ENCODE measurements at places on chromosomes 4 and X.

DNA sequence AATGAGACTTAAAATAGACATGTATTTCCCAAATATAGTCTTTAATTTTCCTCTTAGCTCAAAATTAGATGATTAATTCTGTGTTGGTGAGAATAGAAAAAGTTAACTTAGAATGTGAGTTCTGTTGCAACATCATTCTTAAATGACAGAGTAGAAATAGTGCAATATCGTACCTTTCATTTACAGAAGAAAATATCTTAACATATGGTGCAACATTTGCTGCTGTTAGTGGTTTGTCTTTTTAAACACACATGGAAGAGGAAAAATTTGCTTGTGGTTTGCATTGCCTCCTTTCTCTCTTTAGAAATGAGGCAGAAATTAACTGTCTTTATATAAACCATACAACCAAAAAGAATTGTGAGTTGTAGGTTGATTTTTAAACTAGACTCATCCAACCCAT is 39.3 kb upstream of the FHDC1 start:
- no peak for DNase-seq

DNA sequence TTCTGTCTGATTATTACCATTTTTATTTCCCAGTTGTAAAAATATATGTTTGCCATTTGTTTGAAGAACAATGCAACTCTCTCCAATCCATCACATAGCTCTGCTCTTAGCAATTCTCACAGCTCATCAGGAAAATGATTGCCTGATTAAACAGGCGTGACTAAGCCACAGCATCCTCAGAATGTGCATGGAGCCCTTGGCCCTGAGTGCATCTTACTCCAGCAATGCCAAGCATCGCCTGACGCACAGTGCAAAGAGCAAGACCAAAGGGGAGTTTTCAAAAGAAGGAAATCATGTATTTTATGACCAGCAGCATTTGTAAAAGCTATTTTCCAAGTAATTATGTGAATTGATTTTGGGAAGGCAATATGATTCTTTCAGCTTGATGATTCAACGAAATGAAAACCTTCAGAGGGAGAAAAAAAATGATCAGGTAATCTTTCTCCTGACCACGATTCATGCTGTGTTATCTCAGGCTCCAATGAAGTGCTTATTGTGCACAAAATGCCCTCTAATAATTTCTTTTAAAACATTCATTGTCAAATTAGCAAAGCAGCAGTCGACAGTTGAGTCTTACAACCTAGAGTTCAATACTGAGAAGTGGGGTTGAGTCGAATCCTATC is 138.0 kb upstream of the FAM9B start:
- DNase-seq = no peak

DNA sequence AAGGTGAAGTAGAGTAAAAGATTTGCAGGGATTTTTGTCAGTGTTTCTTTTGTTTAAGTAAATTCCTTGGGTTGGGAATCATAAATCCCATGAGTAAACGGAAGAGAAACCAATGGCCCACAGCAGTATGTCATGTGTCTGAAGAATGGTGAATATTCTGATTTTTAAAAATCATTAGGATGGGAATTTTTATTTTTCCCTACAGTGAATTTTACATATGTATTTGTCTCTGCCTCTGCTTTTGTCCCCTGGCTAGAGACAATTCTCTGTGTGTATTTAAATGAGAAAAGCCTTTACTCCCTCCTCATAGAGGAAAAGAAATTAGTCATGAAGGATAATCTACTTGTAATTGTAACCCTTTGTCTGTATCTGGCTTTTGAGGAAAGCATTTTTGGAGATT is 152.1 kb downstream of the THOC2 start:
- no peak for DNase-seq

DNA sequence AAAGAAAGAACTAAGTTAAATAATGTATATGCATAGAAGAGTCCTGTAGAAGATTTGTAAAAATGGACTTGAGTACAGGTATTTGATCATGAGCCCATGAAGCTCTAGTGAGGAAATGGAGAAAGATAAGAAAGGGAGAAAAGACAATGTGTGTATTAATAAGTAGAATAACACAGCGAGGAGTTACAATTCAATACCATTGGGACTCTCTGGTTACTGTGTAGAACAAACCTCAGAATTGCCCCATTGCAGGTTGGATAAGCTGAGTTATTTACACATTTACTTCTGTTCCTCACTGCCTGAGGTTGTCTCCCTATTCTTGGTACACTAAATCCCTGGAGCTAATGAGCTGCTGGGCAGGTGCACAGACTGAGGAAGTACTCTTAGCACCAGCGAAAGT is 33.3 kb downstream of the BANK1 start:
- DNase-seq = no peak

GRCh38 chr4:110615353-110616237 is 7.3 kb downstream of the PITX2 start:
- no peak for DNase-seq

- DNase-seq = no peak
These were observed 248.6 kb upstream of the ETNPPL start for GRCh38 chr4:109011241-109012026.

GRCh38 chr4:154506253-154506652 is 14.7 kb upstream of the DCHS2 start:
- DNase-seq = no peak

- no peak for DNase-seq
These were observed 148.6 kb upstream of the LEF1 start for GRCh38 chr4:108317377-108317776.

DNA sequence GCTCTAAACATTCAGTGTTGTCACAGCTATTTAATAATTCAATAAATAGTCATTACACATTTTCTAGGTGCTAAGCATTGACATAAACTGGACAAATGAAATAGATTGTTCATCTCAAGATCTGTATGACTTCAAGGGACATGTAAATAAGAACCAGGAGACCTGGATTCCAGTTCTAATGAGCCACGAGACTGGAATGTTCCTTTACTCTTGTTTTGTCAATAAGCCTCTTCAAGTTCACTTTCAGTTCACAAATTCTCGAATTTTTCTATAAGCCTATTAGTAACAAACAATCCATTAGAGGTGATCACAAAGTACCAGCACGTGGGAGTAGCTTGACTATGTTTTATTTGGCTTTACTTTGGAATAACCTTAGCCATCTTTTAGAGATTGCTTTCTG is 514.0 kb upstream of the SMIM31 start:
- no peak for DNase-seq

DNA sequence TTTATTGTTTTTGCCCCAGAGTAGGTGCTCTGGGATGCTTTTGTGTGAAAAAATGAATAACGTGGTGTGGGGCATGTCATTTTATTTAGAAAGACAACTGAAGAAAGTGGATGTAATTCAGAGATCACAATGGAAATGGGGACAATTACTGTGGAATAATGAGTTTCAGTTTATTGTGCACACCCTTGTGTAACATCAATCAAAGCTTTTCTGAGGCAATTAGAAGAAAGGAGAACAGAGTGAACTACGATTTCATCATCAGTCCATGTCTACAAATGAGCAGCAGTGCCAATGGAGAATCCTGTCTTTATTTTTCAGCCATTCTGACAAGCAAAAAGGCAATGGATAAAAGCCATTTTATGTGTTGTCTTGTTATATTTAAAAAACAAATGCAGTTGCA is 339.2 kb downstream of the TMA16 start:
- no peak for DNase-seq

- DNase-seq = no peak
These were observed 121.2 kb upstream of the TET2 start for GRCh38 chr4:105025263-105026017.

- no peak for DNase-seq
These were observed 153.9 kb downstream of the UNC5C start for GRCh38 chr4:95394752-95395306.

GRCh38 chrX:153627675-153628111 is 19.3 kb upstream of the DUSP9 start:
- no peak for DNase-seq

DNA sequence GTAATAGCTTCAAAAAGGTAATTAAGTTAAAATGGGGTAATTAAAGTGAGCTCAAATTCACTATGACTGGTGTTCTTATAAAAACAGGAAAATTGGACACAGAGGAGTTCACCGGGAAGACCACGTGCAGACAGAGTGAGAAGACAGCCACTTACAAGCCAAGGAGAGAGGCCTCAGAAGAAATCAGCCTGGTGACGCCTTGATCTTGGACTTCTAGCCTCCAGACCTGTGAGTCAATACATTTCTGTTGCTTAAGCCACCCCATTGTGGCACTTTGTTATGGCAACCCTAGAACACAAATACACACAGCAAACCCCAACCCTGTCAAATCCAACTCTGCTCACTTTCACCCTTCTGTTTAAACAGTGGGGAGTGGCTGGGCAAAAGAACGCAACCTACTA is 4.1 kb upstream of the CD38 start:
- DNase-seq = no peak

GRCh38 chr4:25098964-25099891 is 61.0 kb downstream of the SEPSECS start:
- DNase-seq = no peak

DNA sequence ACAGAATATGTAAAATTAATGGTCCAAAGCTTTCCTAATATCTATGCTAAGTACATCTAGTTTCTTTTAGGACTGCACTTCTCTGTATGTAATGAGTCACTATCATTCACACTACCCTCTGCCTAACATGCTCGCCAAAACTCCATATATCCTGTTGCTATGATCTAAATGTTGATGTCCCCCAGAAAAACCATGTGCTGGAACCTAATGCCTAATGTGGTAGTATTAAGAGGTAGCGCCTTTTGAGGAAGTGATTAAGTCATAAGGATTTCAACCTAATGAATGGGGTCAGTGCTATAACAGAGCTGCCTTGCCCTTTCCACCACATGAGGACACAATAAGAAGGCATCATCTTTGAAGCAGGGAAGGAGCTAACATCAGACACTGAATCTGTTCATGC is 34.9 kb upstream of the NFKB1 start:
- DNase-seq = no peak

GRCh38 chr4:82562564-82562854 is 721 bp upstream of the TMEM150C start:
- DNase-seq = no peak

DNA sequence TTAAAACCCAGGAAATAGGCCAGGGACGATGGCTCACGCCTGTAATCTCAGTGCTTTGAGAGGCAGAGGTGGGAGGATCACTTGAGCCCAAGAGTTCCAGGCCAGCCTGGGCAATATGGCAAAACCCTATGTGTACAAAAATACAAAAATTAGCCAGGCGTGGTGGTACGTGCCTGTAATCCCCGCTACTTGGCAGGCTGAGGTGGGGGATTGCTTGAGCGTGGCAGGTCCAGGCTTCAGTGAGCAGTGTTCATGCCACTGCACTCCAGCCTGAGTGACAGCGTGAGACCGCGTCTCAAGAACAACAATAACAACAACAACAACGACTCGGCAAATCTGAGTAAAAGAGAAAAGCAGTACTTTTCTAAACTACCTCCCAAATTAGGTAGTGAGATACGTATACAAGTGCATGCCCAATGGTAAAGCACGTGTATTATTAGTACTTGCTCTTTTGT is 13.0 kb upstream of the NDUFC1 start:
- no peak for DNase-seq

GRCh38 chr4:139630991-139631390 is 34.6 kb upstream of the MGST2 start:
- DNase-seq = no peak

GRCh38 chrX:30530606-30531005 is 47.0 kb downstream of the TASL start:
- no peak for DNase-seq

GRCh38 chrX:40445691-40446090 is 135.1 kb upstream of the ATP6AP2 start:
- DNase-seq = no peak

DNA sequence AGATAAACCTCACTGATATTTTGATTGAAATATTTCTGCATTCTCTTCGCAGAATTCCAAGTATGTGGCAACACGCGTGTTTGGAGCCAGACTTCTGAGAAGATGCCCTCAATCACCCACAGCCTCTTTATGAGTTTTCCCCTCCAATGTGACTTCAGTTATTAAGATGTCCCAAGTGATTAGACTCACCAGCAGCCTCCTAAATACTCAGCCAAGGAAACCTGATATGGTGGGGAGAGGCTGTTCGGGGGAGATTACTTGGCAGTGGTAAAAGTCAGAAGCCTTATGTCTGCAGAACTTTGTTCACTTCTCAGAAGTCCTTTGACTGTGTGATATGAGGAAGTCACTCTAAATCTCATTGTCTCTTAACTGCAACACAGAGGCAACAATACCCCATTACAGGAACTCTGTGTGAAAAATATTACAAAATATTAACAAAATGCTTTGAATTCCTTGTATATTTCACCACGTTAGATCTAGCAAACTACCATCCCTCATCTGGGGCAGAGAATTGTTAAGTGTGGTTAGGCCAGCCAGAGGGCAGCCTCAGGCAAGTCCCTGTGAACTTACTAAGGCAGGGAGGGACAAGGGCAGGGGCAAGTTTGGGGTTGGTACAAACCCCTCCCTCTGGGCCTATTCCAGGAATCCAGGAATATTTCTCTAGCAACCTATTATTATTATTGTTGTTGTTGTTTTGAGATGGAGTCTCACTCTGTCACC is 151.4 kb upstream of the USP9X start:
- no peak for DNase-seq

DNA sequence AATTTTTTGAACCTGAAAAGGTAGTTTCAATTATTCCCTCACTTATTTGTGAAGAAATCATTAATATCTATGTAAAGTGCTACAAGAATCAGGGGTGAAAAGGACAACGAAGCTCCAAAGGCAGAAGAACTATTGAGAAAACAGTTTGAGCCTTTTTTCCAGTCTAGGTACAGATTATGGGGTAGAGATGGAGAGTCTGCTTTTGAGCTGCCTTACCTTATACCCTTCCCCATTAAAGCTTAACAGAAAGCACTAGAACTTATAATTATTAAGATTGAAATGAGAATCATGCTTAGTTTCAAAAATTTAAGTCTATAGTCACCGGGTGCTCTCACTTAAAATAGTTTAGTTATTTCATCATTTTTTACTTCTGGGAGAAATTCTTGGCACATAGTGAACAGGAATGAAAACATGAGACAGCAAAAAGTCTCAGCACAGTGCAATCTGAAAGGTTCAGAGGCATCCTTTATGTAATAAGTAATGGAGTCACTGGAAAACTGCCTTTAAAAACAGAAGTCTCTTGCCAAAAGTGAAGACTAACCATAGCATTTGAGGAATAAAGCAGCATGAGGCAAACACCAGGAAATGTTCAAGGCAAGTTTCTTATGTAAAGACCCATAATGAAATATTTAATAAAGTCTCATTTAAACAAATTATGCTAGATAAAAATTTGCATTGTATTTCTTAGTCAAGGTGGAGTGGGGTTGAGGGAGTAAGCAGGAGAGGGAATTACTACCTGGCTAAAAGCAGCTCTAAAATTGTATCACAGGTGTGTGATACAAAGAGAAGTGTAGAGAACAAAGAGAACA is 5.1 kb upstream of the DCLK2 start:
- DNase-seq = no peak

DNA sequence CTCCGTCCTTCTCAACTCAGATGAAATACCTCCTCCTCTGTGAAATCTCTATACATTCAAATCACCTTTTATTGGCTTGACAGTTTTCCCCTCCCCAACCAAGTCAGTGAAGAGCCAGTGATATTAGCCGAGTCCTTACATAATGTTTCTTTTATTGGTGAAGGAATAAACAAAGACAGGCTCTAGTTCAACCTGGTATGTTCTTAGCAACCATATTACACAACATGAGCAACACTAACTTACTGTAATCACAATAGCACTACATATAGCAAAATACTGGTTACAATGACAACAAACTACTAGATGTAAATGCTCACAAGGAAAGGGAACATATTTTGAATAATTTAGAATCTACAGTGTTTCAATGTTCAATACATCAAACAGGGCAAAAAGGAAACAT is 19.9 kb downstream of the DHX15 start:
- no peak for DNase-seq

GRCh38 chrX:103878466-103879122 is 46.5 kb upstream of the RAB9B start:
- no peak for DNase-seq

GRCh38 chr4:185117300-185117934 is 25.6 kb upstream of the SLC25A4 start:
- DNase-seq = no peak

Data from activated CD4-positive, alpha-beta T cell treated with anti-CD3 and anti-CD28 coated beads for 24 hours (primary cell).